Naive B cell (primary cell): ENCODE measurements at places on chromosomes 6 and 20.

- DNase-seq: no peak
Observed at GRCh38 chr6:11650711-11651110, 113.2 kb downstream of the TMEM170B start.

GRCh38 chr6:108608453-108609275, 47.9 kb downstream of the FOXO3 start:
- no peak for DNase-seq

GRCh38 chr6:31887173-31888007, 8.6 kb upstream of the SLC44A4 start:
- no peak for DNase-seq

- no peak for DNase-seq
Observed at GRCh38 chr6:8821981-8822381, 386.6 kb upstream of the SLC35B3 start.

- no peak for DNase-seq
Observed at GRCh38 chr6:40685862-40686261, 98.7 kb upstream of the LRFN2 start.

DNA sequence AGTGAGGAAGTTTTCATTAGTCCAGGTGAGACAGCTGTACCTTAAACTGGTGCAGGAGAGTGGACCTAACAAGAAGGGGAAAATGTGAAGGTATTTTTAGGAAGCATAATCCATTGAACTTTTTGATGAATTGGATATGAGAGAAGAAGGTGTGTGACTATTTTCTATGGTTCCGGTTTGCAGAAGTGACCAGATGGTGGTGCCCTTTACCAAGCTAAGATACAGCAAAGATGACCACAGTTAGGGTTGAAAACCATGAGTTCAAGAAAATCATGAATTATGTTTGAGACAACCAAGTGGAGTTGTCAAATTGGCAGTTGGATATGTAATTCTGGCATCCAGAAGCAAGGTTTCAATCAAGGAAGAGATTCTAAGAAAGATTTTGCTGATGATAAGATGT, 61.9 kb upstream of the NRSN1 start:
- DNase-seq: no peak

DNA sequence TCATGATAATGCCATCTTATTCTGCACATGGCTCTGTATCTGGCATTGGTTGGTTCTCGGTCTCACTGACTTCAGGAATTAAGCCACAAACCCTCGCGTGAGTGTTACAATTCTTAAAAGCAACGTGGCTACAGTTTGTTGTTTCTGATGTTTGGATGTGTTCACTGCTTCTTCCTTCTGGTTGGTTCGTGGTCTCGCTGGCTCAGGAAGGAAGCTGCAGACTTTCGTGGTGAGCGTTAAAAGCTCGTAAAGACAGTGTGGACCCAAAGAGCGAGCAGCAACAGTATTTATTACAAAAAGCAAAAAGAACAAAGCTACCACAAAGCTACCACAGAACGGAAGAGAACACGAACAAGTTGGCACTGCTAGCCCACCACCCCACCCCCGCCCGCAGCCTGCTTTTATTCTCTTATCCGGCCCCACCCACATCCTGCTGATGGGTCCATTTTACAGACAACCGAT, 51.1 kb downstream of the MYLIP start:
- DNase-seq: no peak

- DNase-seq: no peak
Observed at GRCh38 chr6:109318328-109318876, 63.9 kb downstream of the CD164 start.

DNA sequence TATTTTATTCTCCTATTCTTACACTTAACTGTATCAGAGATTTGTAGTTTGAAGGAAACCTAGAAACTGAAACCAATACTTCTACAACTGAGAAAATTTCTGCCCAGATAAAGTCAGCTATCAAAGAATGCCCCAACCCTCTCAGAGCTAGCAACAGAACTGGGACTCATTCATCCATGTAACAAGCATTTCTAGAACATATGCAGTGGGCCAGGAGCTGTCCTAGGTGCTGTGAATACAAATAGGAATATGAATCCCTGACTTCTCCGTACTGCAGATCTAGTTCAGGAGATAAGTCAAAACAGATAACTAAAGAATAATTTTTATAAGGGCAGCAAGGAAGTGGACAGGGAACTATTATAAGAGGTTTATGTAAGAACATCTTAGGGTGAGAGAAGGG, 654.1 kb upstream of the NOX3 start:
- no peak for DNase-seq

- DNase-seq: no peak
Observed at GRCh38 chr6:133466680-133467079, 225.5 kb downstream of the EYA4 start.

- DNase-seq: no peak
Observed at GRCh38 chr20:52847029-52847660, 125.0 kb upstream of the TSHZ2 start.

- no peak for DNase-seq
Observed at GRCh38 chr20:1144401-1145172, 26.2 kb downstream of the PSMF1 start.

DNA sequence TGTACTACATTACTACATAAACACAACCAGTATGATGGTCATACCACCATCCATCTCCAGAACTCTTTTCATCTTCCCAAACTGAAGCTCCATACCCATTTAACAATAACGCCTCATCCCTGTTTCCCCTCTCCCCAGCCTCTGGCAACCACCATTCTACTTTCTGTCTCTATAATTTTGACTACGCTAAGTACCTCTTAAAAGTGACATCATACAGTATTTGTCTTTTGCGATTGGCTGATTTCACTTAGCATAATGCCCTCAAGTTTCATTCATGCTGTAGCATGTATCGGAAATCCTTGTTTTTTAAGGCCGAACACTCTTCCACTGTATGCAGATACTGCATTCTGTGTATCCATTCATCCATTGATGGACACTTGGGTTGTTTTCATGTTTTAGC, 29.7 kb downstream of the GABRR1 start:
- DNase-seq: no peak

- no peak for DNase-seq
Observed at GRCh38 chr6:11036351-11036740, 7.8 kb downstream of the ELOVL2 start.

GRCh38 chr6:129634411-129635230, 75.4 kb downstream of the ARHGAP18 start:
- DNase-seq: no peak

DNA sequence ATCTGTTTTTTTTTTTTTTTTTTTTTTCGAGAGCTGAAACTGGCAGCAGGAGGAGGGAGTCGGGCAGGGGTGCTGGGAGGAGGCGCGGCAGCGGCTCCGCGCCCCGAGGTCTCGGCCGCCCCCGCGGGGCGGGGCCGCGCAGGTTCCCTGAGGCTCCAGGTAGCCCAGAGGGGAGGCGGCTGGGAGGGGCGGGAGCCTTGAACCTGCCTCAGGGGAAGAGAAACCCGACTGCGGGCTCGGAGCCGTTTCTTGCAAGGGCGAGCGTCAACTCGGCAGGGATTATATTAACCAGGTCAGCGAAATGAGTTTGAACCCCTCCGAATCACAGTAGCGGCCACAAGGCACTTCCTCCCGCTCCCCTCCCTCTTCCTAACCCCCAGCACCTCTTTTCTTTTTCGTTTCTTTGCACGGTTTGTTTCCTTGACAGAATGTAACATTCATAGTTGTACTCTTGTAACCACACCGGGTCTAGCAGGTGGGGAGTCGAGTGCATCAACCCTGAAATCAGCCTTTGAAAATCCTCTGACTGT, 2.0 kb downstream of the MYB start:
- DNase-seq: peak; percentile 48

DNA sequence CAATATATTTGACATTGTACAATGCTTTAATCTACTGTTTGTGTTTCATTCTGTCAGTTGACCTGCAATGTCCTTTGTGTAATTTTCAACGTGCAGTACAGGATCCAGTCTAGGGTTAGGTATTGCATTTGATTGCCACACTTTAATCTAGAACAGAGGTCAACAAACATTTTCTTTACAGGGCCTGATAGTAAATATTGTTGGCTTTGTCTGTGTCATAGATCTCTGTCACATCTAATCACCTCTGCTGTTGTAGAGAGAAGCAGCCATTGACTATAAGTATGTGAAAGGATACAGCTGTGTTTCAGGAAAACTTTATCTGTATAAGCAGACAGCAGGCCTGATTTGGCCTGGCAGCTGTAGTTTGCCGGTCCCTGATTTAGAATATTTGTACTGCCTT, 39.3 kb downstream of the ATRN start:
- DNase-seq: no peak

DNA sequence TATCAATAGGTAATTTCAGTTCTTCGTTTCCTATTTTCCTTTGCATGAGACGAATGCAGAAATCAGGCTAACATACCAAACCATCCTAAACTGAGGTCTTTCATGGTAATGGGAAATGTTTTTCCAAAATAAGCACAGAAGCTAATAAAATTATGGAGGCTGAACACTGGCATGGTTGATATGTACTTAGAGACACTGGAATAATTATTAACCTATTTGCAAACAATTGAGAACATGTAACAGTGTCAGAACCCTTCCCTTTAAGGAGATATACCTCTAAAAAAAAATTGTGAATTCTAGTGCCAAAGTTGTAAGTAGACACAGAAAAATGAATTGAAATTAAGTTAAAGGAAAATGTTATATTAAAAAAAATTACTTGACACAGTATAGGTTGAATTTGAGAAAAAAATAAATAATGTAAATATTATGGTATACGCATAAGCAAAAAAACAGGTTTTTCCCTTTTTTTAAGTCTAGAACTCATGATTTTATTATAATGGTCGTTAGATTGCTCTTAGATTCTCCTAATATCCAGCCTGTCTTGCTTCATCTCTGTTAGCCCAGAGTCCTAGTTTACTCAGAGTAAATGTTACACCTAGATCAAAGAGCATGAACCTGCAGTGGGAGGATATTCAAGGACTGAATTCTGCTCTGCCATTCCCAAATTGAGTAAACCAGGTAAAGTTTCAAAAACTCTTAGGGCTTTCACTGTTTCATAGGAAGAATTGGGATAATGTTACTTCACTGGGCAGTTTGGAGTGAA, 1.7 kb downstream of the SLC17A2 start:
- no peak for DNase-seq

DNA sequence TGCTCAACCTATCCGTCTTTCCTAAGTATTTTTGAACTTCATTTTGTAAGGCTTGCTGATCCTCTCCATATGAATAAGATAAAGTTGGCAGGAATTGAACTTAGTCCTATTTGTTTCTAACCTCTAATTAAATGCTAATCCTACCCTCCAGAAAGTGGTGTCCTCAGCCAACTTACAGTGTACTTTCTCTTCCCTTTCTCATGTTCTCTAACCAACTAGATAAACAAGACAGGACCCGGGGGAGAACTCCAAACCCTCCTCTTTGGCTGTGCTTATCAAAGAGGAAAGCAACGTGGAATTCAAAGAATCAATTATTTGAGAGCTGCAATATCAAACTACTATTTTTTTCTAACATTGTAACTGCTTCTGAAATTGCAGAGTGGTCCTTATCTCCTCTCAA, 56.5 kb upstream of the NRSN1 start:
- DNase-seq: no peak

DNA sequence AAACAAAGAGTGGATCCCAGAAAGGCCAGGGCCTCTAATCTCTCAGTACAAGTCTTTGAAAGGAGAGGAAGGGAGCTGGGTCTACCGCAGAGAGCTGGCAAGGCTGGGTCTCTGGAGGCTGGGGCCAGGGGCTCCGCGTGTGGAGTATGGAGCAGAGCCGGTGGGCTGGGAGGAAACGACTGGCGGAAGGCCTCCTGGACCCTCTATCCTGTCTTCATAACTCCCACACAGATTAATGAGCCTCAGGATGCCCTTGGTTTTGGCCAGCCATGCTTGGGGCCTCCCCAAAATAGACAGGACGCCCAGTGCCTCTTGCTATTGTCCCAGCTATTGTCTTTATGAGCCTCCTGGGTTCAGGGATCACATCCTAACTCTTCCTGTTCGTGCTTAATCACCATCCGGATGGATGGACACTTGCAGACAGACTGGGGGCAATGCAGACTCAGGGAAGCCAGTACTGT, 306.4 kb downstream of the DHX35 start:
- no peak for DNase-seq

GRCh38 chr20:40491009-40491590, 197.9 kb downstream of the MAFB start:
- no peak for DNase-seq

GRCh38 chr6:50030777-50031562, 9.2 kb upstream of the DEFB110 start:
- no peak for DNase-seq

DNA sequence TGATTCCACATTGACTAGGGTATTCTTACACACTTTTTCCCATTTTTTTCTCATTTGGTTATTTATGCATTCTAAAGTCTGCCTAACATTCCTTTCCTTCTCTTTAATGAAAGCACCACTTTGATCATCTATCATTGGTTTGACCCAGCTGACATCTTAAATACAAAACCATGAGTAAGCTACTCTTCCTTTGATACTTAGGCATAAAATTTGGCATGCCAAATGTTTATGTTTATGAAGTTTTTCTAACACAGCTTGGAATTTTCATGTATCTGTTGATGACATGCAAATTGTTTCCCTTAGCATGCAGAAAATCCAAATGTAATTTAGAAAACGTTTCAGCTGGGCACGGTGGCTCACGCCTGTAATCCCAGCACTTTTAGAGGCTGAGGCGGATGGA, 534.9 kb downstream of the QKI start:
- DNase-seq: no peak

GRCh38 chr6:122736616-122737015, 42.9 kb upstream of the FABP7 start:
- no peak for DNase-seq

DNA sequence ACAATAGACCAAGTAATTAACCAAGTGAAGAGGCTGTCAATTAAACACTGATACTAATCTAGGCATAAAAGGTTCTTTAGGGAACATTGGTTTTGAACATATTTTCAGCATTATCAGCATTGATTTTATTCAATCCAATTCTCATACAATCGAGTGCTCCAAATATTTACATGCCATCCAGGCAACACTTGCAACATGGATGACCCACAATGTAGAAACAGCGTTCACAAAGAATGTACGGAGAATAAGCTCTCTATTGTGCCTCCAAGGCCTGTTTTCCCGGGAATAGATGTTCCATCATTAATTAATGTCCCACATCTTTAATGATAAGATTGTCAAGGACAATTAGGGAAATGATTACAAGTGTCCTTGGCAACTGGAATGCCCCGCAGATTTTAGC, 117.4 kb downstream of the RFX6 start:
- no peak for DNase-seq

DNA sequence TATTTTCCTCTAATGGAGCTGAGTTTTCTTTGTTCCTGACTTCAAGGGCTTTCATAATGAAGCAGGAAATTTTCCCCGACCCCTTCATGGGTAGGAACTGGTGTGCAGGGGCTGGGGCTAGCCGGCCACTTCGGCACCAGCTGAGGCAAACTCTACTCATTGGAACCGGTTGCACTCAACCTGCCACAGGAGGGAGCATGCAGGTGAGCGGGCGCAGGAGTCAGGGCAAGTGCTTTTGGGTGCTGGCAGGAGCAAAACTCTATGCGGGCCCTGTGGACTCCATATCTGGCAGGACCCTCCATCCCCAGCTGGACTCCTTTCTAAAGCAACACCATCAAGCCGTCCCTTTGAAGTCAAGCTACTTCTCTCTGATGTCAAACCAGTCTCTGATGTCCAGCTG, 244.2 kb downstream of the EPM2A start:
- DNase-seq: no peak
